ENCODE measurements at places on chromosomes 4 and X. TPM values are rescaled to one million over a fixed set of nuclear protein-coding genes. Genes with fewer than 3 reads are reported as not detected.

The USP17L20 gene
- polyA plus RNA-seq, result not detected

The CPLX1 gene
- 3.6 TPM for polyA plus RNA-seq

The MSX1 gene
- polyA plus RNA-seq, result 15.2 TPM

The PPP2R3B gene
- 16.1 TPM for polyA plus RNA-seq

The SMIM10 gene
- 26.6 TPM for polyA plus RNA-seq

The SUPT20HL2 gene
- 0.06 TPM for polyA plus RNA-seq

DNA sequence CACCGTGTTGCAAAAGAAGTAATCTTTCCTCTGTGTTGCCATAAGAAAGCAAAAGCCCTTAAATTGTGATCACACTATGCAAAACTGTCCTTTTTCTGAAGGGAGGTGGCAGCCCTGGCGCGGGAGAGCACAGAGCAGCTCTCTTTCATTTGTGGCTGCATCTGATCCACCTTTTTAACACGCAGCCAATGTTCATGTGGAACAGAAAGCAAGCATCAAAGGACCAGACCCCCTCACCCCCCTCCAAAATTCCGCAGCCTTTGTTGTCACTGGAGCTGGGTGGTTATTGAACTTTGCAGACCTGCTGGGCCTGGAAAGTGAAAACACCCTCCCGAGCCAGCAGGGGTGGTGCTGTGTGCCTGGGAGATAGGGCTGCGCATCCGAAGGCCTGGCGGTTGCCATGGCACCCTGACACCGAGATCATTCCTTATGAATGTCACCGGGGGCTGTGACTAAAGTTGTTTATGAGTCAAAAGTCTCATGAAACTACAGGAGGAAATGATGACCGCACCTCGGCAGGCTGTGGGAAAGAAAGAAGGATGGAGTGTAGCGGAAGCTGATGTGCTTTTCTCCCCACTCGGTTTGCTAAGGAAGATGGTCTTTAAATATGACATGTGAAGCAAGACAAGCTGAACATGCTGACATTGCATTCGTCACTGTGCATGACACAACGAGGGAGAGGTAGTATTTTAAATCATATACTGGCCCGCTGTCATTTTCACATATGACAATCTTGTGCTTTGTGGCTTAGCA is 367.4 kb downstream of the UNC5C start:
- DNase-seq, result no peak

DNA sequence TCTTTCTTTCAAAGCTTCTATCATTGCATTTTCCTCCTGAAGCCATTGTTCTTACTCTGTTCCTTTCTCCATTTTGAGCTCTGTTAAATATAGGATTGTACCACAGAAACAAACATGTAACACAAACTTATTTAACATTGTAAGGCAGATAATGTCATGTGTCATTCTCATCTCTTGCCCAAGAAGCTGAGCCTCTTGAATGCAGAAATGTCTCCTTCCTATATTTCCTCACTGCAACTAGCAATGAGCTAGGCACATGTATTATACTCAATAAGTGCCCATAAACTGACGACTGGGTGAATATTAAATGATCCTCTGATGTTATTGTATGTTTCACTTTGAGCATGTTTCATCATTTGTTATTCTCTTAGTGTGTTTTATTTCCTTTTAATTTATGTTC is 56.7 kb upstream of the SLC7A11 start:
- no peak for DNase-seq

GRCh38 chr4:156635051-156635450 is 336.5 kb downstream of the PDGFC start:
- DNase-seq, result no peak

DNA sequence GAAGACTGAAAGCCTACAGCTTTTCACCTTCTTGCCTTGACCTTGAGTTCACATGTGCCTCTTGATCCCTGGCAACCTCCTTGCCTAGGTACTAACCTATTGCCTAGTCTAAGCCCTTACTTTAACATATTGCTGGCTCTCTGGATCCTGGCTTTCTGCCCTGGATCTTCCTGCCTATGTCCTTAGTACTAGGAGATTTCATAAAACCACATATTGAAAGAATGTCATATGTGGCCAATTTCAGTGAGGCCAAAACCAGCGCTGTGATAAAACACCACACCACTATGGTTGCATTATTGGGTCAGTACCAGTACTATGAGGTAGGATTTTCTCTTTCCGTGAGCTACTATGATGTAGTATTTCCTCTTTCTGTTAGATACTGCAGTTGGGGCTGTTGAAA is 80.4 kb downstream of the CT47B1 start:
- DNase-seq, result no peak

Data from urinary bladder (tissue), 4 donors.